ENCODE measurements at places on chromosomes 3 and 15.
A peak's percentile ranks its signal among the peaks of the same experiment; 100 is the strongest.

- DNase-seq: no peak
These were observed 10.6 kb downstream of the UBR1 start for GRCh38 chr15:43095243-43095642.

- no peak for DNase-seq
These were observed 24.6 kb upstream of the SRP14 start for GRCh38 chr15:40063563-40064011.

GRCh38 chr15:30903497-30904187 is at the start of gene FAN1:
FAN1 (plus strand) TSS chr15:30903915; CDS start chr15:30904664, 749 bp downstream.
- DNase-seq: peak; percentile 72

DNA sequence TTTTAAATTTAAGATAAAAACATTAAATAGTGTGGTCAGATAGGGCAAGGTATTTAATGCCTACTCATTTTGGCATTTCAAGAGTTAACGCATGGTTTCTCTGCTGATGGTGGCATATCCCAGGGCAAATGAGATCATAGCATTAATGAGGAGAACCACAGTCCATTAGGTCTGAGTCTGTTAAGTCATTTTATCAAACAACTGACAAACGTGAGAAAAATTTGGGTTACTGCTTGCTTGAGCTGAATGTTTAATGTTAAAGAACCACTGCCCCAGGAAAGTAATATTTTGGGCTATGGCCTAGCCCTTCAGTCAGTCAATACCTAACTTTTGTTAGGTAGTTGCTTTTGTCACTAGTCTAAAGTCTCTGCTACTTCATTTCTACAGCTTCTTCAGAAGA is 37.9 kb upstream of the SLC2A2 start:
- DNase-seq: no peak

- peak; percentile 58 for DNase-seq
These were observed 154.6 kb downstream of the POLR2M start for GRCh38 chr15:57861034-57861638.

DNA sequence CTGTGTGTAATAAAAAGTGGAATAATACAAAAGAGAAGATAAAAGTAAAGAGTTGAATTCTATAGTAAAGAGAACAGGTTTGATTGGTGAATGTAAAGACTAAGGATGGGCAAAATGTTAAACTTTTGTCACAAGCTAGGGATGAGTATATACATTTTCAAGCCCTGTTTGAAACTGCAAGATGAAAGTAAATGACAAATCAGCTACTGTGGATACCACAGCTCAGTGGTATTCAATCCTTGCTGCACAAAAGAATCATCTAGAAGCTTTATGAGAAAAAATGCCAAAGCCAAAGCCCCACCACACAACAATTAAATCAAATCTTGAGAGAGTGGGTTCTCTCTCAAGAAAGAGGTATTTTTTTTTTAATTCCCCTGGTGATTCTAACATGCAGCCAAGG is 67.7 kb downstream of the VPS13C start:
- DNase-seq: no peak

GRCh38 chr3:150806185-150806835 is 43.3 kb upstream of the SIAH2 start:
- no peak for DNase-seq

DNA sequence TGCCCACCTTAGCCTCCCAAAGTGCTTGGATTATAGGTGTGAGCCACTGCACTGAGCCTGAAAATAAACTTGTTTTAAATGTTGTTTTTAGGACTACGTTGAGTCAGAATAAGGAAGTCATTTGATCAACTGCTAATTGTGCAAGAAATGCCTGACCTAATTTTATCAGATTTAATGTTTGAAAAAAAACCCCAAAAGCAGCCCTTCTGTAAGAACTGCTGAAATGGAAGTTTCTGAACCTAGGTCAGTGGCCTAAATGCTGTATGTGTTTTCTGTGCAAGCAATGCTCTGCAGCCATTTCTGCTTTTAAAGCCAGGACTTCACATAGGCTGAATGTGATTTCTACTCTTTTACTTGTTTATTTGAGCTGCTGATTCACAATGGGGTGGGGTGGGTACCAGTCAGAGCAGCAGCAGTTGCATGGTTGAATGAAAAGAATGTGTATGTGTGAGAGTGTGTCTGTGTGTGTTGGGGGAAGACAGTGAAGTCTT is 6.6 kb downstream of the GPX1 start:
- no peak for DNase-seq

GRCh38 chr3:71466483-71466882 is 117.0 kb downstream of the FOXP1 start:
- DNase-seq: no peak

GRCh38 chr15:48040166-48040817 is 80.5 kb upstream of the SLC24A5 start:
- no peak for DNase-seq

GRCh38 chr3:181417748-181418147 is 294.0 kb upstream of the SOX2 start:
- no peak for DNase-seq

GRCh38 chr3:28982906-28983305 is 298.0 kb upstream of the RBMS3 start:
- no peak for DNase-seq

DNA sequence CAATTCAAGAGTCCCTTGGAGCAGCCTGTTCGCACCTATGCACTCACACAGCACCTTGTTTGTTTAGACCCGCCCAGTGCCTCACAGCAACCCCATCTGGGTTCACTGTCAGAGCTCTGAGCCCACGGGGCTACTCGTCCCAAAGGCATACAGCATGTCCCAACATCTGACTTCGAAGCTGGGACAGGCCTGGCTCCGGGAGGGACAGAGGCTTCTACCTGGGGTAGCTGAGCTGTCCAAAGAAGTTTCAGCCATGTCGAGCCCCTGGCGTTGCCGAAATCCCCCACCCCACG is 28.6 kb upstream of the CYP11A1 start:
- no peak for DNase-seq

DNA sequence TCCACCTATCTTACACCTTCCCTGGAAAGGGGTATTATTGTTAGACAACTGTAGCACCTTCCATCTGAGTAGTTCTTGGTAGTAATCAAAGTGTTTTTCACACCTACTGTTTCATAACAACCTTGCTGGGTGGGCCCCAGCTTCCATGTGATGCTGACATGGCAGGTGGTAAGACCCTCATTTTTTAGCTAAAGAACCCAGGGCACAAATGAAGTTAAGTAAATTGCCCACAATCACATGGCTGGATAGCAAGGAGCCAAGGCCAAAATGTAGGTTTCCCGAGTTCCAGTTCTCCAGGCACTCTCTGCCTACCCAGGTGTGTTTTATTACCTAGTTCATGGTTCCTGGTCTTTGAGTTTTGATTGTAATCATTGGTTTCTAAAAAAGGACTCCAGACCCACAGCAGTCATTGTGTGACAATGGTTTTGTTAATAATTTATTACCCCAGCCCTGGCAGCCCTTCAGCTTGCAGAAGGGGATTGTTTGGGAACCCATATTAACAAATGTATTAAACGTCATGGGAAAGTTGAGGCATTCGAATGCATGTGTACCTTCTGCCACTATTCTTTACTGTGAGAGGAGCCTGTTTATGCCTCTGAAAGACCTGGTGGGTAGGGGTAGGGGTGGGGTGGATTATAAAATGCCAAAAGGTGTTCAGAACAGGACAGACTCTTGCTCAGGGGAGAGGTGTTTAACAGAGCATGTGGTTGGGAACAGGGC is 222.2 kb upstream of the BHLHE40 start:
- no peak for DNase-seq

DNA sequence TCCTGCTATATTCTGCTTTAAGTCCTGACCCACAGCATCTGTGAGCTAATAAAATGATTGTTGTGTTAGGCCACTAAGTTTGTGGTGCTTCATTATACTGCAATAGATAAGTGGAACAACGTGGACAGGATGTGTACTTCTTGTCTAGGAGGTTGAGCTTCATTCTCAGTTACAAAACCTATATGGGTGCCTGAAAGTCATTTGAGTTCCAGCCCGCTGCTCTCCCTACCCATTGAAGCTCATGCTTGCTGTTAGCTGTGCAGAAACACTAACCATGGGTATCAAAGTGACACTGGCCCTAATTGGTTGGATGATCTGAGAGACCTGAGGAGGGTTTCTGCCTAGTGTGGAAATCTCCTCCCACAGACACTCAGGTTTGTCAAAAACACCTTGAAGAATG is 357.2 kb downstream of the PDCD6IP start:
- no peak for DNase-seq

DNA sequence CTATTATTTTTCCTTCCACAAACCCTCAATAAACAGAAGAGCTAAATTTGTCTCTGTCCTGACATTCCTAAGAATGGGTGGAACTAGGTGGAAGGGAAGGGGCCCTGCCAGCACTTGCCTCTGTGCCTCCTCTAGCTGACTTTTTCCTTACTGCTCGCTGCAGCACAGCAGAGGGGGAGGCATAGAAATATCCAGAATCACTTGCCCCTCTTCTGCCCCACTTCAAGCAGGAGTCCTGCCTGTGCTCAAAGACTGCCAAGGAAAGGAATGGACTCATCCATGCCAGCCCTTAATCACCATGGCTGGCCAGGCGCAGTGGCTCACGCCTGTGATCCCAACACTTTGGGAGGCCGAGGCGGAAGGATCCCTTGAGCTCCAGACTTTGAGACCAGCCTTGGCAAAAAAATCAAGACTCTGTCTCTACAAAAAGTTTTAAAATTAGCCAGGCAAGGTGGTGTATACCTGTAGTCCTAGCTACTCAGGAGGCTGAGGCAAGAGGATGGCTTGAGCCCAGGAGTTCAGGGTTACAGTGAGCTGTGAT is 51.8 kb downstream of the ADCY5 start:
- no peak for DNase-seq

DNA sequence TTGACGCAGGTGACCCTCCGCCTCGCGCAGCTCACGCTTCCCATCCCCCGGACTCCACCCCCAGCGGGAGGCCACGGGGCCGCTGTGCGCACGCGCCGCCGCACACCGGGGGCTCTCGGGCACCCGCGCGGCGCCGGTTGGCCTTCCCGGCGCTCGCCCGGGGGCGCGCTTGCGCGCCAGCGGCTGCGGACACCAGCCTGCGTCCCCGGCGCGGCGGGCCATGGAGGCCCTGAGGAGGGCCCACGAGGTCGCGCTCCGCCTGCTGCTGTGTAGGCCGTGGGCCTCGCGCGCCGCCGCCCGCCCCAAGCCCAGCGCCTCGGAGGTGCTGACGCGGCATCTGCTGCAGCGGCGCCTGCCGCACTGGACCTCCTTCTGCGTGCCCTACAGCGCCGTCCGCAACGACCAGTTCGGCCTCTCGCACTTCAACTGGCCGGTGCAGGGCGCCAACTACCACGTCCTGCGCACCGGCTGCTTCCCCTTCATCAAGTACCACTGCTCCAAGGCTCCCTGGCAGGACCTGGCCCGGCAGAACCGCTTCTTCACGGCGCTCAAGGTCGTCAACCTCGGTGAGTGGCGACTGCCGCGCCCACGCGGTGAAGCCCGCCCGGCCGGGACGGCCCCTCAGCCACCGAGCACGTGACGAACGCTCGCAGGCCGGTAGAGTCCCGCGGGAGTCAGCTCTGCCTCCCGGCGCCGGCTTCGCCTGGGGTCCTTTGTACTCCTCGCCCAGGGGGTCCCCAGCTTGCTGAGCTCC is at the start of gene C15orf61:
TSS of gene C15orf61 (plus strand) at position 103 of the 754 bp plus-strand sequence. CDS start at position 221, 118 bp downstream.
- DNase-seq: peak; percentile 85

- no peak for DNase-seq
These were observed 15.0 kb downstream of the KLF15 start for GRCh38 chr3:126342211-126342610.

GRCh38 chr15:77862651-77863104 is 214.8 kb downstream of the TBC1D2B start:
- no peak for DNase-seq

DNA sequence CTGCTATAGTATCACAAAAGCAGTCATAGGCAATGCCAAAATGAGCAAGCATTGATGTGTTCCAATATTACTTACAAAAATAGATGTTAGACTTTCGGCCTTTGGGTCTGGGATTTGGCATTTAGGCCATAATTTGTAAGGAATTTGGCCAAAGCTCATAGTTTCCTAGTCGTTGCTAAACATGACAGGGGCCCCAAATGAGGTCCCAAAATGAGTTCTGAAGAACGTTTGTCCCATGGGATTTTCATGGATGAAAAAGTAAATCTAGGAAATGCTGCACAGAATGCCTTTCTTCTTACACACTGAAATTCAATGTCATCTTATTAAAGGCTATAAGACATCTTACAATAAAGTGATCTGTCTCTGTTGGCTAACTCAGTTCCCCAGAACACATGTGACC is 456.0 kb downstream of the CNTN4 start:
- DNase-seq: no peak

DNA sequence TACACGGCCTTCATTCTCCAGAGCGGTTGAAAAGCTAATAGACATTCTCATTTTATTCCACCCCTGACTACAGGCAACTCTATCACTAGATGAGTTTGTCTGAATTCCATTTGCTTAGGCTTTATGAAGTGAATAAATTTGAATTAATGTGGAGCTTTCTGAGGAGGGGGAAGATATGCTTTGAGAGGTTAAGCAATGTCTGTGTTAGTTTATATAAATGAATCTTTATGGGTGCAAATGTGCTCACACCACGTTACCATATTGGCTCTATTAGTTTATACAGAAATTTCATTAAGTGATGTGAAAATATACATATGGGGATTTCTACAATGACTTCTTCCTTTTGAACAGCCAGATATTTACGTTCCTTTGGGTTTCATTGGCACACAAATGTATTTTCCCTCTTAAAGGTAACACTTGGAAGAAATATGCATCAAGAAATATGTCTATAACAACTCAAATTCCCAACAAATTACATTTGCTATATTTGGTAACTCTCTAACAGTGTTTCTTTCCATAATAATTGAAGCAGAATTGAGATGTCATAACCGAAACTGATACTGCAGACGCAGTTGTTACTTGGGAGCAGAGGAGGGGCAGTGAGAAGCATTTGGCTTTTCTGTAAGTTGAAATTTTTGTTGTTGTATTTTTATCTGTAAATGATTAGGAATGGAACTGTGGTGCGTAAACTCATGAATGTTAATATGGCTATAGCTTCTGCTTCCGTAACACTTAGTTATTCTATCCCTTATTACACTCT is 359.4 kb downstream of the CACNA2D3 start:
- DNase-seq: peak; percentile 47

DNA sequence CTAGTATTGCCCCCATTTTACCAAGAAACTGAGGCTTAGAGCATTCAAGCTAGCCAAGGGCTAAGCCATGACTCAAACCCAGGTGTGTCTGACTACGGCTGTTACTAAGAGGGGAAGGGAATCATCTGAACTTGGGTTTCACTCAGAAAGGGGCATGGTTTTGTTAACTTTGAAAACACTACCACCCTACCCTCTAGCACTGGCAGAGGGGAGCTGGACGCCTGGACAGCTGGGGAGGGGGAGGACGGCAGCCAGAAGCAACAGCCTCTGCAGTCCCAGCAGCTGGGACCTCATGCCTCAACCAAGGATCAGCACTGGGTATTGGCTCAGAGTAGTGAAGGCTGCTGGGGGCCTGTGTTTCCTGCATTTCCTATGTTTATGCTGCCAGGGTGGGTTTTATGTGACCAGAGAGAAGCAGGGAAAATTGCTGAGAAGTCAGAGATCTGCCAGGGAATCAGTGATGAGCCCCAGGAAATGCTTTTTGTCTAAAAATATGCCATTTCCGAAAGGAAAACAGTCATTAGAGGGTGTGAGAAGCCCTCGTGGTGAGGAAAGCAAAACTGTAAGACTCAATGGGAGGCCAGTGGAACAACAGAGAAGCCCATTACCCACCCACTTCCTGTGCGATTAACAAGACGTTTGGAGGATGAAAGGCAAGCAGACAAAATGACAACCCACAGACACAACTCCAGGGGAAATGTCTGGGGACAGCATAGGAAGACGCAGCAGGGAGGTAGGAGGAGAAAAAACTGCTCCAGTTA is 41.2 kb downstream of the LIPC start:
- DNase-seq: no peak

- DNase-seq: no peak
These were observed 204.1 kb upstream of the ZBTB20 start for GRCh38 chr3:115351193-115351592.

GRCh38 chr15:56327721-56328502 is 37.3 kb upstream of the TEX9 start:
- no peak for DNase-seq

Data from right lung (tissue), 10 donors.